NCI-H345 (cell line): ENCODE measurements at places on chromosomes 6 and 20.

- no peak for DNase-seq
Observed at GRCh38 chr20:16432466-16433292, 140.6 kb downstream of the KIF16B start.

DNA sequence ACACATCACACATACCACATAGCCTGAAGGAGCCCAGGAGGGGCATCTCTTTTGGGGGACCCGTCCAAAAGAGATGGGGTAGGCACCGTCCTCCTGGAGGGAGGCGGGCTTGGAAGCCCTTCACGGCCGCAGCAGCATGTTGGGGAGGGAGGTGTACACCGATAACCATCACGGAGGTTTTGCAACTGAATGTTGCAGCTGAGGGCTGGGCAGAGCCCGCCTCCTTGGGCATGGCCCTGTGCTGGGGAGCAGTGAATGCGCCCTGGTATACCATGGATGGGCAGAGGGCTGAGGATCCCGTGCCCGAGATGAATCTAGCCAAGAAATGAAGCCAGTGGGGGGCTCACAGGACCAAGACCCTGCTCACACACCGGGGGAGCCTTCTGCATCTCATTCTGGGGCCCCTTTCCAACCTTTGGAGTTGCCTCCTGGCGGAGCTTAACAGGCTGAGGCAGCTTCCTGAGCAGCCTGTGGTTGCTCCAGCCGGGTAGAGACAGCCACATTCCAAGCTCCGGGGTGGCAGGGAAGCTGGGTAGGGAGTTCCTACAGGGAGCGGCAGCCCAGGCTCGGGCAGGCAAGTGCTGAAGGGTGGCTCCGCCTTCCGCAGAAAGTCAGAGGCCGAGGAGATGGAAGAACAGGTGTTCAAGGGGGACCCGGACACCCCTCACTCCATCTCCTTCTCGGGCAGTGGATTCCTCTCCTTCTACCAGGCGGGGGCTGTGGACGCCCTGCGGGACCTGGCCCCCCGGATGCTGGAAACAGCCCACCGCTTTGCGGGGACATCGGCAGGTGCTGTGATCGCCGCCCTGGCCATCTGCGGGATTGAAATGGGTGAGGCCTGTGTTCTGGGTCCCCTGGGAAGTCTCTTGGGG lies at the start of gene PNPLA1:
TSS of gene PNPLA1 (plus strand) at position 227 of the 872 bp plus-strand sequence. CDS start at position 627, 400 bp downstream.
- DNase-seq = no peak

GRCh38 chr6:1592852-1593251 lies 16.9 kb upstream of the FOXC1 start:
- no peak for DNase-seq

DNA sequence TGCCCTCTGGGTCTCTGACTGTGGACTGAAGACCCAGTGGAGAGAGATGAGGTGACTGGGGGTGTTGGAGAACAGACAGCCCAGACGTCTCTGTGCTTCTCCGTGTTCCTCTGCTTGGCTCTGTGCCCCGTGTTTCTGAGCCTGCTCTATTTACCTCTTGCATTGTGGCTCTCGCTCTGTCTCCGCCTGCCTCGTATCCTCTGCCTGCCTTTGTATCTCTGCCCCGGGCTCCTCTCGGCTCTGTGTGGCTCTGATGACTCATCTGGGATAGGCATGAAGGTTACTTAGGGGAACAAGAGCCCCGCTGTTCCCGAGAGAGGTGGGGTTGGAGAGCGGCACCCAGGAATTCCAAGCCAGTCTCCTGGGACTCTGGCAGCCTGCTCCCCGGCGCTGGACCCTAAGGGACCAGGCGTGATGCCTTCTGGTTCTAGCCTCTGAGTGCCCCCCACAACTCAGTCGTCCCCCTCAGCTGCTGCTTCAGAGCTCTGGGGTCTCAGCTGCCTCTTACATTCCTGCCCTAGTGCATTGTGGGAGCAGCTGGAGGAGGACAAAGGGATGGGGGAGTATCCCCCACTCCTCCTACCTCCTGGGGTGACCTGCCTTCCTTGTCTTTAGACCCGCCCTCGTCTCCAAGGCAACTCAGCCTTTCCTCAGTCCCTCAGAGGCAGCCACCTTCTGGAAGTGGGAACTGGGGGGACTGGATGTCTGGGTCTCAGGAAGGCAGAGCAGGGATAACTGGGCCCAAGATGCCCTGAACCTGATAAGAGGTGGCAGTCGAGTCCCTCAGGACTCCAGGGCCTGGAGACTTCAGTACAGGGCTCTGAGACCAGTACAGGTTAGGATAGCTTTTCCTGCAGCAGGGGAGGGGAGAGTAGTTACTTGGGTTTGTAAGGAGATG lies 1.9 kb downstream of the DDR1 start:
- peak; percentile 81 for DNase-seq

- DNase-seq = no peak
Observed at GRCh38 chr6:144756469-144756868, 471.3 kb downstream of the UTRN start.

DNA sequence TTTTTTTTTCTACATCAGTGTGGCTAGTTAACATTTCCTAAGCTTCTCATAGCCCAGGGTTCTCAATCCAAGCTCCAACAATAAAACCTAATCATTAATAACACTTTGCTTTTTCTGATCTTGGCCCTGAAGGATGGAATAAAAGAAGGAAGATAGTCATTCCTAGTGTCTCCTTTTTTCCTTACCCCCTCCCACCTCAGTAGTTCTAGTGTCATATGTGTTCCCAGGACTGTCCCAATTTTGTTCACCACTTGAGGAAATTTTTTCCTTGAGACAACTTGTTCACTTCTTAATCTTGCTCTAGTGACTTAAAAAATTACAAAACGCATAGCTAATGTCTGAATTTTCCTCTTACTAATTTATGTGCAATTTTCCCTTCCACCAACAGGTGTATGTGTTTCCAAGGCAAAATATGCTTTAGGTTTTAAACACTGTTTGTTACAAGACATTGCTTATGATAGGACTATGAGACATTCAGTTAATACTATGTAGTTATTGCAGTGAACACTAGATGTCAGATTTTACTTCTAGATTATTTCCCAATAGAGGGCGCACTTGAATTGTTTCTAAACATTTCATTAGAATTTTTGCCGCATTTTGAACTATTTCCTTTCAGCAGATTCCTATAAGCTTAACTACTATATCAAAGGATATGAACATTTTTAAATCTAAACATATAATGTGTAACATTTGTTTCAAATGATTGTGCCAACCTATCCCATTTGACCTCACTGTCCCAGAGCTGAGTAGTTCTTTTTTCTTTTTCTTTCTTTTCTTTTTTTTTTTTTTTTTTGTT lies 18.5 kb upstream of the C6orf141 start:
- DNase-seq = peak; percentile 49

- DNase-seq = no peak
Observed at GRCh38 chr6:39333644-39334438, 11.3 kb upstream of the KCNK16 start.

DNA sequence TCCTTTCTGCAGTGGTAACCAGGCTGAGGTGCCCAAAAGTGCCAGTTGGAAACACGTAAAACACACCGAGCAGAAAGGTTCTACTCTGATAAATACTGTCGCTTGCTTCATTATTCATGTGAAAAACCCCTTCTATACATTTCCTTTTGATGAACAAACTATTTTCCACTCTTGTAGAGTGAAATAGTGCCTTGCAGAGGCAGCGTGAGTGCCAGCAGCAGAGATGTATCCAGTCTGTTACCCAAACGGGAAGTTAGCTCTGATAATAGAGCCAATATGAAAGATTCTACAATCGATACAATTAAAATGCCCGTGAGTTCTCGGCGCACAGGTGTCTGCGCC lies 1.5 kb downstream of the ZBTB46 start:
- no peak for DNase-seq

DNA sequence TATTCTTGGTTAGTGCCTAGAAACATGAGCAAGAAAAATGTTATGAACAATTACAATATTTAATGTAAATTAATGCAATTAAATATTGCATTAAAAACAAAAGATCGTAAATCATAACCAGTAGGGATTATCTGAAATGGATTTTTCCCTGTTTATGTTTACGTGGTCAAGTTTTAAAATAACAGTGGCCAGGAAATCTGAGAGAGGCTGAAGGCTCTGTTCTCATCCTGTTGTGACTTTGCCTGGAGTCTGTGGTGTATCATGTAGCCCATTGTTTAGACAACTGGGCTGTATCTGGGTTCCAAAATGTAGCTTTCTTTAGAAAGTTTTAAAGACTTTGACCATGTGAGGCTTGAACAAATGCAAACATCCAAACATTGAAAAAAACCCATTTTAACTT lies 2.4 kb downstream of the MYO6 start:
- DNase-seq = no peak

DNA sequence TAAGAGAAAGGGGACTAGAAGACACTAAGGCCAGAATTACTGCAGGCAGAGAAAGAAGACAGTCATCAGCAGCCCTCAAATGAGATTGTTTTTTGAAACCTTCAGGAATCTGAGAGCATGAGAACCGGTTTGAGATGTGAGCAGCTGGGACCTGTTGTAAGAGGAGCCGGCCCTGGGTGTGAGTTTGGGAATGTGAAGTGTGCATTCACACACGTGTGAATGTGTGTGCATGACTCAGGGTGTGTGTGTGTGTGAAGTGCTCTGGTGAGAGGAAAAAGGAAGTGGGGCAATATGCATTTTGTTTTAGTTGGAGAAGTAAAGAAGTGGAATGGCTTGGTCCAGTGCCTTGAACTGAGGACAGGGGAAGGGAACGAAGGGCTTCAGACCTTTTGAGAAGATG lies 4.3 kb downstream of the SCUBE3 start:
- DNase-seq = no peak

GRCh38 chr6:29791162-29791561 lies 36.5 kb upstream of the HLA-G start:
- DNase-seq = no peak

GRCh38 chr20:7879883-7880282 lies 60.4 kb downstream of the HAO1 start:
- peak; percentile 32 for DNase-seq

DNA sequence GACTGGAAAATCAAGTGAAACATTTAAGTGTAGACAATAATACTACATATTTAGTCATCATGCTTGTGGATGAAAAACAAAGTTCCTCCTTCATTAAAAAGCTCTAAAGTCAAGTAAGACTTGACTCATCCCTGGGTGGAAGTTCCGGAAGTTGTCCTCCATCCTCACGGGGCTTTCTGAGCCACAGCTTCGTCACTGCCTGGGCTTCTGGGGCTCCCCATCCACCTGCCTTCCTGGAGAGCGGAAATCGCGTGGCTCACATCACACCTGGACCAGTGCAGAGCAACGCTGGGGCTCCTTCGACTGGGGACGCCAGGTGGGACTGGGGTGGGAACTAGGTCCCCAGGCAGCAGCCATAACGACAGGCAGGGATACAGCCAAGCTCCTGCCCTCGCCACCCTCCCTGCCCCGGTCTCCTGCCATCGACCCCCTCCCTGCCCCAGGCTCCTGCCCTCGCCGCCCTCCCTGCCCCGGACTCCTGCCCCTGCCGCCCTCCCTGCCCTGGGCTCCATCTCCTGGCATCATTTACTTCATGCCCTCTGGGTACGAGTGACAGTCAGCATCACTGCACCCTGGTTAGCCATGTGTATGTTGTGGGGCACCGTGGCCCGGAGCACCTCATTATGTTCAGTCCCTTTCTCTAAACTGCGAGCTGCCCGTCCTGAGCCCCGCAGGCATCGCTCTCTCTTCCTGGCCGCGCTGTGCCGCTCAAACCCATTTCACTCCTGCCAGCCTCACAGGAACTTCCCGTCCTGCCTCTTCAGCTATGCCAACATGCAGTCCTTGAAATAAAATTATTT lies 12.9 kb downstream of the THBS2 start:
- no peak for DNase-seq

- no peak for DNase-seq
Observed at GRCh38 chr6:108945681-108946159, 97.5 kb downstream of the ARMC2 start.

- DNase-seq = no peak
Observed at GRCh38 chr6:33850296-33850695, 46.5 kb upstream of the MLN start.

DNA sequence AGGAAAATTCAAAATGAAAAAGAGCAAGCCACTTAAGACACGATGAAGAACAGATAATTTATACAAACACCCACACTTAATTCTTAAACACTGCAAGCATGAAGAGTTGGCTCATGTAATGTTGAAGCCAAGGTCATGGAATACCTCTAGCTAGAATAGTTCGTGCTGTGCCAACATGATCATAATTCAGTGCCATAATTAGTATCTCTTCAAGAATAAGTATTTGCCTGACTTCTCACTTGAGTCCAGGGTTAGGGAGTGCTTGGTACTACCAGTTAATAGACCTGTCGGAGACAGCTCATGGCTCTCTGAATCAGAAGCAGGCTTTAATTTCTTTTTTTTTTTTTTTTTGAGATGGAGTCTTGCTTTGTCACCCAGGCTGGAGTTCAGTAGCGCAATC lies 206.3 kb downstream of the UNC5CL start:
- DNase-seq = no peak

GRCh38 chr20:1902188-1902587 lies 7.0 kb downstream of the SIRPA start:
- DNase-seq = no peak

DNA sequence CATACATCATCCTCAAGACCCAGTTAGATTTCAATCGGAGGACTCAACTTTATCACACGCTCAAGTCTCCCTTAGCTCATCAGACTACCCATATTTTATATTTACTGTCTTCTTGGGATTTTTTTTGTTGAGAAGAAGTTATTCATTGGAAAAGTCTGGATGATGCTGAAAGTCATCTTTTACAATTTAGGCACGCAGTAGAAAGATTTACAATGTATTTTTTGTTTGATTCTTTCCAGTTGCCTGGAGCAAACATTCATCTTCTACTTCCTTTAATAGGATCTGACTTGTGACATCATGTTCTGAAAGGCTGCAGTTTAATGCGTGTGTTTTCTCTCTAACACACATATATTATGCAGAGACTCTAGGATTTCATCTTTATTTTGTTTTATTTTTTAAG lies 235.7 kb downstream of the DOK5 start:
- DNase-seq = no peak

GRCh38 chr6:26234421-26235301 lies 130.3 kb upstream of the BTN3A2 start:
- DNase-seq = peak; percentile 76

DNA sequence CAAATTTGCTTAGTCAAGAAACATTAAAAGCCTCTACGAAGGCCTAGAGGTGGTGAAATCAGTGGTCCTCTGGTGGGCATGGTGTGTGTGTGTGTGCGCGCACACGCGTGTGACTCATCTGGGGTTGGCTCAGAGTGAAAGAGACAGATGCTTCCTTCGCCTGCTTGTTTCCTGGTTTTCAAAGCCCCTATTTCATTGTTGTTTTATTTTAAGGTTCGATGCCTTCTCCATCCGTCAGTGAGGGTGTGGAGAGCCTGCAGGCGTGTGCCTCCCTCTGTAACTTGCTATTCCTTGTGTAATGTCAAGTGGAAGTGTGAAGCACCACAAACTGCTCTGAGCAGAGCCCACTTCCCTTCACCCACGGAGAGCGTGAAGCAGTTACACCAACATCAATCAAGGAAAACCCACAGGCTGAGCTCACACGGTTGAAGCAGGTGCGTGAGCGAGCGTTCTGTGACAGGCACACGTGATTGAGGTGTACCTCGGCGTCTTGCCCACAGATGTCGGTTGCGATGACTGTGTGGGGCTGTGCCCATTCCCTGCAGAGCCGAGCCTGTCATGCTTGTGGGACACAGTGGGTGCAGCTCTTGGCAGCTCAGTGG lies 233.9 kb downstream of the PRL start:
- DNase-seq = no peak
